ENCODE measurements at places on chromosomes 3 and 15. TPM values are rescaled to one million over a fixed set of nuclear protein-coding genes. Genes with fewer than 3 reads are reported as not detected.

DNA sequence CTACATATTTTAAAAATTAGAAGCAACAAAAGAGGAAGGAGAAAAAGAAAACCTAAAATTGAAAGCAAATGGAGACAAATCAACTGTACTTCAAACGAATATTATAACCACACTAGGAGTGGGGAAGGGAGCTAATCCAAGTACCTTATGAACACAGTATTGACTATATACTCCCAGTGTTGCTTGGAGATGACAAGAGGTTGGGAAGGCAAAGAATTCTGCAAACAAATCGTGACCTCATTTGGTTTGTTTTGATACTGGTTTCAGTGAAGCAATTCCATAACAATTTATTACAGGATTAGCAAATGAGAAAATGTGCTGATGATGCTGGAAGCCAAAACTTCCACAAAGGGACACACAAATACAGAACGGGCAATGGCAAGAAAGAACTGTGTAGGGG, 268.1 kb downstream of the ULK4 start:
- no peak for DNase-seq

The NR1I2 gene
- total RNA-seq, result 0.28 TPM

DNA sequence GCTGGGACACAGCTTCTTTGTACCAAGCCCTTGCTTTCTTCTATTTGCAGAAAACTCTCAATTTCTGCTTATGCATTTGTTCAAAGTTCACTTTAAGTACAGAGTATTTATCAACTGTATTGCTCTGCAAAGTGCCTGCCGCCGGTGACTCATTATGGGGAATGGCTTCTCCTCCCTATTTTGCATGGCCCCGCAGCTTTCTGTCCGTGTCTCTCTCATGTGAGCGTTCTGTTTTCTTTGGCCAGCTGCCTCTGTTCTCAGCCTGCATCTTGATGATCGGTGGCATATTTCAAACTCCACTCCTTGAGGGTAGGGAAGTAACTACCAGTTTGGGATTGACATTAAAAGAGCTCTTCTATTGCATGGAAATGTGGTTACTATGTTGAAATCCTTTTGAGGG, 28.6 kb upstream of the ST8SIA2 start:
- DNase-seq, result no peak

- no peak for DNase-seq
Observed at GRCh38 chr15:76208084-76208785, 103.0 kb downstream of the ETFA start.

GRCh38 chr15:68821190-68821840, 620 bp upstream of the ANP32A start:
- DNase-seq, result no peak

The BNC1 gene
- not detected for total RNA-seq

GRCh38 chr15:58559904-58560588, 128.3 kb downstream of the LIPC start:
- DNase-seq, result no peak

- DNase-seq, result no peak
Observed at GRCh38 chr15:63264688-63265293, 12.6 kb upstream of the APH1B start.

The MST1 gene
- 10.3 TPM for total RNA-seq

The ATRIP gene
- 17.0 TPM for total RNA-seq

DNA sequence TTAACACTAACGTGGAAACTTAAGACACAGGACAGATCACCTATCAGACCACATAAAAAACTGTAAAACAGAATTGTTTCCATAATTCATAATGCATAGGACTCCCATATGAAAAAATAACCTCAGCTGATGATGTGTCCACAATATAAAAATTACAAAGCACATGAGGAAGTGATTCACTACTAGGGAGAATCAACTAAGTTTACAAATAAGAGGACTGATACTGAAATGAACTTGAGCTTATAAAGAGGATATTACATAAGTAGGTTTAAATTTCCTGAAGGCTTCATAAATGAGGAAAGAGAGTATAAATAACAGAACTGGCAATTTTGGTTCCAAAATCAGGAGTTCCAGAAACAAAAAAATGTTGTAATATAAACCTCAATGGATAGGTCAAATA, 111.9 kb downstream of the SAMMSON start:
- DNase-seq, result no peak

The LPCAT4 gene
- 112 TPM for total RNA-seq

The LRRIQ4 gene
- total RNA-seq, result 0.23 TPM

DNA sequence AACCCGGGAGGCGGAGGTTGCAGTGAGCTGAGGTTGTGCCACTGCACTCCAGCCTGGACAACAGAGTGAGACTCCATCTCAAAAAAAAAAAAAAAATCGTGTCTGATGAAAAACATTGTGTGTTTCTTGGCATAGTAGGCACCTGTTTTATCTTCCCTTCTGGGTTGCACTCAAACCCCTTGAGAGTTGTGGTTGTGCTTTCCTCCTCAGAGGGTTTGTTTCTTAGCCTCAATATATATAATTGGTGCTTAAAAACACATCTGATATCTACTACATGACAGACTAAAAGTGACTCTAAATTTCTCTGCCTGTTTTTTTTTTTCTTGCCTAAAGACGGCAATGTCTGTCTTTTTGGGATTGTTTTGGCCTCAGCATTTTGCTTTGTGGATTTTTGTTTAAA, 7.6 kb downstream of the NR1D2 start:
- DNase-seq, result no peak

GRCh38 chr15:52307847-52308246, 12.2 kb upstream of the MYO5C start:
- DNase-seq, result no peak

GRCh38 chr3:2978977-2979732, 131.0 kb downstream of the IL5RA start:
- no peak for DNase-seq

DNA sequence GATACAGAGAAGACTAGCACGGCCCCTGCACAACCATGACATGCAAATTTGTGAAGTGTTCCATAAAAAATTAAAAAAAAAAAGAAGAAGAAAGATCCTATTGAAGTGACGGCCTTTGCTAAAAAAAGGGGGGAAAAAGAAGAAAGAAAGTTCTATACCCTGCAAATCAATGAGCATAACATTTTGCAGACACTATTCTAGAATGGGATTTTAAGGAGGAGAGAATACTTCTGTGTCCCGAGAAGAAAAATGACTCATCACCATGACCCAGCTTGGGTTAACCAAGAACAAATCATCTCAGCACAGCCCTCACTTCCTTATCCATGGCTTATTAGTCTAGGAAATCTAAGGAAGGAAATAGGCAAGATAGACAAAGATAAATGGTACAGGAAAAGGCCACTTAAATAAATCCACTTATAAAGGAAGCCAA, 7.4 kb upstream of the SH3BP5 start:
- DNase-seq, result no peak

GRCh38 chr15:92376109-92376508, 17.6 kb upstream of the ST8SIA2 start:
- no peak for DNase-seq

The ENTPD3 gene
- not detected for total RNA-seq

All from activated naive CD8-positive, alpha-beta T cell treated with anti-CD3 and anti-CD28 coated beads, Interleukin-2, amount 10 ng/mL, durations not matched to agents 7 days and 5 days (primary cell).